ENCODE measurements at places on chromosomes 4 and X.

GRCh38 chr4:107619066-107619465 lies 101.0 kb downstream of the PAPSS1 start:
- no peak for DNase-seq

DNA sequence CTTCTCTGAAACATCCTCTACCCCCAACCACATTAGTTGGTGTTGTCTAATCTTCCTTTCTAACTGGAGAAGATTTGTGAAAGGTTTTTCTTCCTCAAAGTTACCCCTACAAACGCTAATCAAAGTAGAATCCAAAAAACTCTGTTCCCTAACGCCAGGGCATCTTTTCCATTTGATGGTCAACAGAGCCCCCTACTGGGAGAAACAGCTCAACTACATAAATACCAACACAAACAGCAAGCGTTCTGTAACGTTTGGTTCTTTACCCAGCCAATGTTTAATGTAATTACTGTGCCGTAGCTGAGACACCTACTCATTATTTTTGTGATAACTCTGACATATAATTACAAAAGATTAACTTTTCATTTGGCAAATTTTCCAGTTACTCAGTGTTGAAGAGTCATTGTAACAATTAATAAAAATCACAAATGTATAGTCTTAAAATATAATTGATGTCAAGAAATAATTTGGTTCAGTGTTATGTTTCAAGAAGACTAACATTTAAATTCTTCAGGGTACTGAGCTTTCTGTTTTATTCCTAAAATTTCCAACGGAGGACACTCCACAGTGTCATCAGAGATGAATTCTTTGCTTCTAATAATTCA lies 94.9 kb upstream of the TBC1D9 start:
- no peak for DNase-seq

GRCh38 chrX:134936542-134936941 lies 54.2 kb upstream of the SMIM10 start:
- DNase-seq: no peak

- DNase-seq: no peak
Observed at GRCh38 chrX:104391906-104392305, 137.2 kb upstream of the ESX1 start.

DNA sequence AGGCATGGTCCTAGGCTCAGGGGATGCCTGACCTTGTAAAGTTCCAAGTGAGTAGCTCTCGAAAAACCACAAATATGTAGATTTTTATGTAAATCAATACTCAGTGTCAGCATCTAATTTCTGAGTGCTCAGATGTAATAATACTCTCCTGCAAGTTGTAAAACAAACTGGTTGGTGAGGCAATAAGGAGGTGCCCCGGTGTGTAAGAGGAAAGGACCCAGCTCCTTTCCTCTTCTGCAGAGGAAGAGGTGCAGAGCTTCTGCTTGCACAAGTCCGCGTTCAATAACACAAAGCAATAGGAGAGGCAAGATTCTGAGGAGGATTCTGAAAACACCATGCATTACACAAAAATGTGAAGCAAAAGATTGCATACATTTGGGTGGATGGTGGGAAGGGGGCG lies 43.6 kb upstream of the ENPP6 start:
- DNase-seq: no peak

DNA sequence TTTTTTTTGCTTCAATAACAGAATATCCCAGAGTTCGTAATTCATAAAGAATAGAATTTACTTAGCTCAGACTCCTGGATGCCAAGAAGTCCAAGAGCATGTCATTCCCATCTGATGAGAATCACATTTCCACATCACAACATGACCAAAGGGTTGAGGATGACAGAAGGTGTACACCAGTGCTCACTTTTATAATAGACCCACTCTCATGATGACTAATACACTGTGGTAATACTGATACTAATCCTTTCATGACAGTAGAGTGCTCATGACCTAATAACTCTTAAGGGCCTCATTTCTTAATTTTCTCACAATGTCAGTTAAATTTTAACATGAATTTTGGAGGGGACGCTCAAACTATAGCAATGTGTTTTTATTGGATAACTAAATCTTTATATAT lies 69.2 kb downstream of the ZNF732 start:
- no peak for DNase-seq

DNA sequence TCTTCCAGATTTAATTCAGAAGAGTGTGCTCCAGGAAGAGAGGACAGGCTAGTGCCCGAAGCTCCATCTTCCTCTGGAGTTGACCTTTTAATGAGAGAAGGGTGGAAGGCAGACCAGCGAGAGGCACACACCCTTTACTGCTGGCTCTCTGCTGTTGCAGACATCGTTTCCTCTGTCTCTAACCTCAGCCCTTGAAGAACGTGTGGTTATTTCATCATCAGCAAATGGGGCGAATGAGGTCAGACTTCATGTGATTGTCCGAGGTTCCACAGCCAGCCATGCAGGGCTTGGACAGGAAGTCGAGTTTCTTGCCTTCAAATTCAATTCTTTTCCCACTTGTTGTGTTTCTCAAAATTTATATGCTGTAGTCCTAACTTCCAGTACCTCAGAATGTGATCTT lies 155.2 kb upstream of the MSX1 start:
- DNase-seq: no peak

GRCh38 chr4:139774759-139775487 lies 109.3 kb downstream of the MGST2 start:
- no peak for DNase-seq

GRCh38 chr4:152189451-152190179 lies 346.3 kb downstream of the FBXW7 start:
- no peak for DNase-seq

GRCh38 chrX:110477593-110478228 lies 119.1 kb downstream of the RTL9 start:
- peak; percentile 25 for DNase-seq

DNA sequence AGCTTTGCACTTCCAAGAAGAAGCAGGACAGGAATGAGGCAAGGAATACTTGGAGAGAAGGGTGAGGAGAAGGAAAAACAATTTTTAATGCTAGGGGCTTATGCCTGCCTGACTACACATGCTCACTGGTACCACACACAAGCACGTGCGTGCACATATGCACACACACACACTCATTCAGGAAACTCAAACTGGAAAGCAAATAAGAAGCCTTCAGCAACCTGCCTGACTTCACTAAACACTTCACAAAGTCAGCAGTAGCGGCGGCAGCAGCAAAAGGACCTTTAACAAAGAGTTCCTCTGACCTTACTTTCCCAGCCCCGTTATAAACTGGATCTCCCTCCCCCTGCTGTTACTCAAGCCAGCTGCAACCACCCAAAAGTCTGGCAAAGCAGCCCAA lies 3.3 kb downstream of the ZDHHC9 start:
- DNase-seq: no peak

DNA sequence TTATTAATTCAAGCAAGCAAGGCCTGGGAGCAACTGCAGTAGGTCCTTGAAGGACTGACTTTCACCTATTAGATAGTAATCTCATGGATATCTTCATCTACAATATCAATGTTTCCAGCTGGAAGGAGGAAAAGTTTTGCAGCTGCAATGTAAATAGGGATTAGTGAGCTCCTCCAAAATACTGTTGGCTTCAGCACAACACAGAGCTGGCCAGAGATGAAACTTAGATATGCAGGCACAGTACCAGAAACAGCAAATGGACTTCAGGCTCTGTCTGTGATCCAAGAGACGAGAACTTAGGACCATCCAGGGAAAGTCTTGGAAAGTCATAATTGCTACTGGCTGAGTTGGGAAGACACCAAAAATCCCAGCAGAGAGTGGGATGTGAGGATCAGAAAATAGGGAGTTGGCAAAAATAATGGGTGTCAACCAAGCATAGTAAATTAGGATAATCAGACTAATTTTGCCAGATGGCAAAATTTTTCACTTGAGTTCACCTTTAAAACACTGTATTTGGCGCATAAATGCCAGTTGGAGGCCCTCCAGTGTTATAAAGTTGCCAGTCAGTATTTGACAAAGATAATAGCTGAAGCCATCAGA lies 57.5 kb downstream of the PARM1 start:
- DNase-seq: no peak

GRCh38 chrX:40908857-40909475 lies 173.6 kb upstream of the MED14 start:
- DNase-seq: no peak

GRCh38 chrX:129772796-129773431 lies 6.8 kb upstream of the SASH3 start:
- peak; percentile 71 for DNase-seq

- no peak for DNase-seq
Observed at GRCh38 chr4:112318239-112319142, 21.3 kb downstream of the ALPK1 start.

GRCh38 chrX:111131572-111131971 lies 35.6 kb downstream of the PAK3 start:
- DNase-seq: no peak

GRCh38 chr4:122716825-122717448 lies 15.6 kb upstream of the BBS12 start:
- DNase-seq: peak; percentile 66

DNA sequence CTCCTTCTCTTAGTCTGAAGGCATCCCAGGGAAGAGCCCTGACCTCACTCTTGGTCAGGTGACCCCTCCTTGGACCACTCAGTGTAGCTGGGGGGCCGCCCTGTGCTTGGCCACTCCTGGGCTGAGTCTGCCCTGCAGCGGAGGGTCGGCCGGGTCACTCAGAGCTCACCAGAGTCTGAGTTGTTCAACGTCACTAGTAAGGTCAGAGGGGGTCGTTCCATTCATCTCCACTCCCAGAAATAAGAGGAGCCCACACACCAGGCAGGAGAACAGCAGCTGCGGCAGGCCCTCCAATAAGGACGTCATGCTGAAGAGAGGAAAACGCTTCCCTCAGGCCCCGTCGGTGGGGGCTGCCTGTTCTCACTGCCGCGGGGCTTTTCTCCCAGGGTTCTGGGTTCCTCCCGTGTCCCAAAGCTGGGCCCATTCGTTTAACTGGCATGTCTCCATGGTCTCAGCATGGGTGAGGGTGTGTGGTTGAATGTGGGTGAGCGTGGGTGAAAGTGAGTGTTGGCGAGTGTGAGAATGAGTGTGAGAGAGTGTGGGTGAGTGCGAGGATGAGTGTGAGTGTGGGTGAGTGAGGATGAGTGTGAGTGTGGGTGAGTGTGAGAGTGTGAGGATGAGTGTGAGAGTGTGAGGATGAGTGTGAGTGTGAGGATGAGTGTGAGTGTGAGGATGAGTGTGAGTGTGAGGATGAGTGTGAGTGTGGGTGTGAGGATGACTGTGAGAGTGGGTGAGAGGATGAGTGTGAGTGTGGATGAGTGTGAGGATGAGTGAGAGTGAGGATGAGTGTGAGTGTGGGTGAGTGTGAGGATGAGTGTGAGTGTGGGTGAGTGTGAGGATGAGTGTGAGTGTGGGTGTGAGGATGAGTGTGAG lies 47.7 kb downstream of the ING2 start:
- DNase-seq: no peak

DNA sequence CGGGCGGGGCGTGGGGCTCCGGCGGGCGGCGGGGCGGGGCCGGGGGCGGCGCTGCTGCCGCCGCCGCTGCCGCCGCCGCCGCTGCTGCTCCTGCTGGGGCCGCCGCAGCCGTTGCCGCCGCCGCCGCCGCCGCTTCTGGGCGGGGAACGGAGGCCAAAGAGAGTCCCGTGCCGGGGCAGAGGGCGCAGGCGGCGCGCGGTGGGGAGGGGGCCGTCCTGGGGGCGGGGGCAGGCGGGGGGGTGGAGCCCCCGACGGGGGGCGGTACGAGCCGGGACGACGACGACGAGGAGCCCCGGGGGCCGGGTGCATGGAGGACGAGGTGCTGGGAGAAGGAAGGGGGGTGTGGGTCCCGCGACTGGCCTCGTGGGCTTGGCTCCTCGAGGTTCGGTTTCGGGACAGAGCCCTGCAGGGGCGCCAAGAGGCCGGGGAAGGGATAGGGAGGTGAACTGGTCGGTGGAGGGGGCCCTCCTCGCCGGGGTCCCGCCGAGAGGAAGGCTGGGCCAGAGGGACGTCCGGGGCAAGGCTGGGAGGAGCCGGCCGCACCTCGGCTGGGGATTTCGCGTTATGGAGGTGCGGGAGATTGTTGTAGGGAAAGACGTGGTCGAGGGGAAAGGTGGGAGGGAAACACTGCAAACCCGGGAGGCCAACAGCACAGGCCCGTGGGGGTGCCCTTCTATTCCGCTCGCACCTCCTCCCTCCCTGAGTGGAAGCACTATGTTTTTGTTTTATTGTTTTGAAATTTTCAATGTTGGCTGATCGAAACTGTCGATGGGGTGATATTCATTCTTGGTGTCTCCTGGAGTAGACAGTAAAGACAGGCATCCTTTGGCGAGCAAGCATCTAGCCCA lies 1.9 kb downstream of the BCORL1 start:
- DNase-seq: peak; percentile 56

DNA sequence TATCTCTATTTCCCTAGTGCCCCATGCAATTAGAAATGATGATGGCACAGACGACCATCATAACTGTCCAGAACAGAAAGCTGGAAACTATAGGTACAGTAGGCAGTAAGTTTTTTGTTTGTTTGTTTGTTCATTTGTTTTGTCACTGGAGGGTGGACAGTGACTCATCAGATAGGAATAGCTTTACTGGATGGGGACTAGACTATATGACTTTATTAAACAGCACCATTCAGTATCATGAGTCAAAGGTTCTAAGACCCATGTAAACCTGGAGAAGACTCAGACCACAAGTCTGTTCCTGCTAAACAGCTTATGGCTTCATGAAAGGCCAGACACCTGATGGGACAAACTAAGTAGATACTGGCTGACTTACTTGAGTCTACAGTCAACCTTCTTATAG lies 38.4 kb downstream of the PLAC1 start:
- no peak for DNase-seq

DNA sequence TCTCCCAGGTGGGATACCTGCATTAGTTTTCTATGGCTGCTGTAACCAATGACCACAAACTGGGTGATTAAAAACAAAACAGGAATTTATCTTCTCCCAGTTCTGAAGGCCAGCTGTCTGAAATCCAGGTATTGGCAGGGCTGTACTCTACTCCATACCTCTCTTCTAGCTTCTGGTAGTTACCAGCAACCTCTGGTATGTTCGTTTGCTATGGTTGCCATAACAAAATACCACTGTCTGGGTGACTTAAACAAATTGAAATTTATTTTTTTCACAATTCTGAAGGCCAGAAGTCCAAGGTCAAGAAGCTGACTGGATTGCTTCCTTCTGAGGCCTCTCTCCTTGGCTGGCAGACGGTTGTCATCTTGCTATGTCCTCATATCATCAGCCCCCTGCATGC lies 642.1 kb upstream of the TENM3 start:
- DNase-seq: no peak

DNA sequence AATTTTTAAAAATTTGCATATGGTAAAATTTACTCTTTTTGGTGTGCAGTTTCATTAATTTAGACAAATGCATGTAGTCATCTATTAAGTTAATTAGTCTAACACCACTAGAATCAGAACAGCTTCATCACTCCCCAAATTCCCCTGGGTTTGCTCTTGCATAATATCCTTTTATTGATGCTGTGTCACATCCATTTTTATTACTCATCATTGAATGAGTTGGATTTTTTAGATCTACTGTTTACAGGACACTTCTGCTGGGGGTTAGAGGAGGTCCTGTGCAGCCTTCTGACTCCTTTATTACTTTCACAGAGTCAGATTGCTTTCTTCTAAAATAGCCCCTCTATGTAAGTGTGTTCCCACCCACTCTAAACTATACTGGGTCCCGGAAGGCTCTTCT lies 65.9 kb downstream of the MTHFD2L start:
- no peak for DNase-seq

- no peak for DNase-seq
Observed at GRCh38 chr4:80726471-80726870, 304.0 kb upstream of the BMP3 start.

GRCh38 chr4:139740531-139741041 lies 75.0 kb downstream of the MGST2 start:
- peak; percentile 80 for DNase-seq

GRCh38 chrX:149248073-149248625 lies 257.0 kb downstream of the IDS start:
- no peak for DNase-seq
